ENCODE measurements at places on chromosomes 4 and X.

DNA sequence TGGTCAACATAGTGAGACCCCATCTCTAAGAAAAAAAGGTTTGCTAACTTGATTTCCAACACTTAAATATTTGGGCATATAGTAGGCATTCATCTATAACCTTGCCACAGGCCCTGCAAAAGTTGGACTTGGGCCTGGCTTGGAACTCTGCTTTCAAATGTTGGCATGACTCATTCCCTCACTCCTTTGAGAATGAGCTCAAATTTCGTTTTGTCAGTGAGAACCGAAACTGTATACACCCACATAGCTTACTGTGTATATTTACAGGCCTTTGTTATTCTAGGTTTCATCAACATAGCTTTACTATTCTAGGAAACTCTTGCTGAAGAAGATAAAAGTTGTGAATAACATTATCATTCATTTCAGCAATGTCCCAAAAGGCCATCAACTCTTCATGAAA is 88.7 kb upstream of the ELOVL6 start:
- DNase-seq: no peak

GRCh38 chrX:66672106-66672505 is 33.2 kb upstream of the EDA2R start:
- no peak for DNase-seq

- no peak for DNase-seq
Observed at GRCh38 chr4:4407299-4408131, 20.6 kb downstream of the NSG1 start.

GRCh38 chrX:144683247-144683646 is 564.1 kb upstream of the SPANXN1 start:
- no peak for DNase-seq

DNA sequence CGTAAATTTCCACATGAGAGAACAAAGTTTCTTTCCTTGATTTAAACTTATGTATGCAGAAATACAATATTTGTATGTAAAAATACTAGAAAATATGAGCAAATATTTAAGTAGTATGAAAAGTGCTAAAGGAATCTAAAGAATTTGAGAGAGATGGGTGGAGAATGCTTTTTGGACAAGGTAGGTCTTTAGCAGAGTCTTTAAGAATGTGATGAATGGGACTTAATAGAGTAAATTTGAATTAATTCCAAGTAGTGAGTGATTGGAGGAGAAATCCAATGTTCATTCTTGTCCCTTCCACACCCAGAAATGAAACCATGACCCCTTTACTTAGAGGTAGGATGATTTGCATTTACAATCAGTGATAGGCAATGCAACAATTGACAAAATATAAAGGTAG is 570.9 kb upstream of the ZFP42 start:
- DNase-seq: no peak

DNA sequence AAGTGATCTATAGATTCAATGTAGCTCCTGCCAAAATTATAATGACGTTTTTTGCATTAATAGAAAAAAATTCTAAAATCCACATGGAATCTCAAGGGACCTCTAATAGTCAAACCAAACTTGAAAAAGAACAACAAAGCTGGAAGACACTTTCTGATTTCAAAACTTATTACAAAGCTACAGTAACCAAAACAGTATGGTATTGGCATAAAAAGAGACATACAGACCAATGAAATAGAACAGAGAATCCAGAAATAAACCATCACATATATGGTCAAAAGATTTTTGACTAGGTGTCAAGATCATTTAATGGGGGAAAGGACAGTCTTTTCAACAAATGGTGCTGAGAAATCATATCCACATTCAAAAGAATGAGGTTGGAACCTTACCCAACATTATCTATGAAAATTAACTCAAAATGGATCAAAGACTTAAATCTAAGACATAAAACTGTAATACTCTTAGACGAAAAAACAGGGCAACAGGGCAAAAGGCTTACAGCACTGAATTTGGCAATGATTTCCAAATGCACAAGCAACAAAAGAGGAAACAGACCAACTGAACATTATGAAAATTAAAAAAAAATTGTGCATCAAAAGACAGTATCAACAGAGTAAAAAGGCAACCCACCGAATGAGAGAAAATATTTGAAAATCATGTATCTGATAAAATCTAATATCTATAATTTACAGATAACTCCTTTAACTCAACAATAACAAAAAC is 3.9 kb downstream of the FBXO8 start:
- DNase-seq: no peak

GRCh38 chr4:8181844-8182243 is 17.2 kb upstream of the SH3TC1 start:
- no peak for DNase-seq

DNA sequence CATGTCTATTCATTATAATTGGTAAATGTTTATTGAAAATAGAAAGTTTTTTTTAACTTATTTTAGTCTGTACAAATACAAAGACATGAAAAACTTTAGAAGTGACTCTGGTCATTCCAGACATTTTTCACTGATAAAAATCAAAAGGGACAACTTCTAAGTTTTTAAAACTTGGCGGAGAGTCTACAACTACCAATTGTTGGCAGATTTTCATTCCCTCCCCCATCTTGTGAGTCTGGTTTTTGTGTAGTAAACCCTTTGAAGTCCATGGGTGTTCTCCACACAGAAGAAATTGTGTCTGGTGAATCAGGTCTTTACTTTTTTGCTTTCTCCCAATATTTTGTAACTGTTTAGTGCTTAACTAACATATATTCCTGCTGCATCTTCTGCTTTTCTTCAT is 336.5 kb downstream of the PDGFC start:
- DNase-seq: no peak

- no peak for DNase-seq
Observed at GRCh38 chrX:45619290-45619689, 418.6 kb upstream of the DIPK2B start.

DNA sequence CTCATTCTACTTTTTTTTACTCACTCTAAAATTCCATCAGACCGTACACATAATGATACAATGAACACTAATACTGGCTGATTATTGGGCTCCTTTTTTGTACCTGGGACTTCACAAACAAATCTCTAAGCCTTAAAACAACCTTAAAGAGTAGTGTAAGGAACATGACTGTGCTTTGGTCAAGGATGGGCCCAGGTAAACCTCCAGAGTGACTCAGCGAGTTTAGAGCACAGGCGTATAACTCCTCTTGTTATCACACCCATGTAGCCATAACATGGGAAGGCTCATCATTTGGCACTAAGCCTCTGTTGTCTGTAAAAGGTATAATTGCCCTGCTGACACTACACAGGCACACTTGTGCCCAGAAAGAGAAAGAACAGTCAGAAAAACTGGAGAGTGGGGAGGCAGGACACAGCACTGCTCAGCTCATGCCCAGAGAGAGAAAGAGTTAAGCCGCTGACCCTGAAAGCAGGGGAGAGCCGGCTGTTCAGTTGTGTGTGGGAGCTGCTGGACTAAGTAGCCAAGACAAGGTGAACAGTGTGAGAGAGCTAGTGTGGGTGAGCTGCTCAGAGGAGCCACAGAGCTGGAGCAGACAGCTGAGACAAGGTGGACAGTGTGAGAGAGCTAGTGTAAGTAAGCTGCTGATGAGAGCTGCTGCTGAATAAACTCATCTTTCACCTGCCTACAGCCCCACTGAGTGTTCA is 319.6 kb upstream of the BMP3 start:
- DNase-seq: no peak

GRCh38 chrX:77953708-77954107 is 15.7 kb downstream of the PGAM4 start:
- no peak for DNase-seq

GRCh38 chr4:78222575-78223186 is 165.6 kb downstream of the FRAS1 start:
- peak; percentile 11 for DNase-seq

GRCh38 chr4:37486166-37486565 is 200.0 kb downstream of the RELL1 start:
- DNase-seq: no peak

- DNase-seq: no peak
Observed at GRCh38 chr4:110248831-110249253, 50.4 kb upstream of the ELOVL6 start.

- no peak for DNase-seq
Observed at GRCh38 chrX:103513067-103513466, 6.2 kb downstream of the RAB40A start.

DNA sequence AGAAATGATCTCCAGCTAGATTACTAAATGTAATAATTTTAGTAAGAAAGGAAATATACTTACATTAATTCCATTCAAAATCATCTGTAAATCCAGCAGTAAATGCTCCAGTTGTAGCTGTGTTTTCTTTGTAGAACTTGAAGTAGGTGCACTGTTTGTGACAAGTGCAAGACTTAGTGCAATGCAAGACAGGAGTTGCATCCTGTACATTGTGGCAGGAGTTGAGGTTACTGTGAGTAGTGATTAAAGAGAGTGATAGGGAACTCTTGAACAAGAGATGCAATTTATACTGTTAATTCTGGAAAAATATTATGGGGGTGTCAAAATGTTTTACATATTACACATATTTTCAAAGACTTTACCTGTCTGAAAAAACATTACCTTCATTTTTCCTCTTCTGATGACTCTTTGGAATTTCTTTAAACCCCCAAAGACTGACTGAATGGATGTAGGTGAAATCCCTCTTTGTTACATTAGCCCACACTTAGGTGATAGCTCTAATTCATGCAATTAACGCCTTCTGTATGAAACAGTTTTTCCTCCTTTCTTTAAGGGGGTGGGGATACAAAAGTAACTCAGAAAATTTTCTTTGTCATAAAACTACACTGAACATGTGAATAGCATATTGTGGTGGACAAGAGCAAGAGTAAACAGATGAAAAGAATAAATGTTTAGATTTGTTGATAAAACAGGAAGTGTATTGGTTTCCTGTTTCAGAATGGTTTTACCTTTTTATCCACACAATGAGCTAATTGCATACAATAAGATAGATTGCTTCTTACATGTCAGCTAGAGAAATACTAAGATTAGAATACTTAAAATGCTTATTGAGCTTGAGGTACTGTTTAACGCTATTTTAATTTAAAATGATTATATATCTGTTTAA is at the start of gene IL2:
IL2 (minus strand) TSS at position 495 of the 886 bp plus-strand sequence; CDS start at position 210, 285 bp downstream.
- no peak for DNase-seq

DNA sequence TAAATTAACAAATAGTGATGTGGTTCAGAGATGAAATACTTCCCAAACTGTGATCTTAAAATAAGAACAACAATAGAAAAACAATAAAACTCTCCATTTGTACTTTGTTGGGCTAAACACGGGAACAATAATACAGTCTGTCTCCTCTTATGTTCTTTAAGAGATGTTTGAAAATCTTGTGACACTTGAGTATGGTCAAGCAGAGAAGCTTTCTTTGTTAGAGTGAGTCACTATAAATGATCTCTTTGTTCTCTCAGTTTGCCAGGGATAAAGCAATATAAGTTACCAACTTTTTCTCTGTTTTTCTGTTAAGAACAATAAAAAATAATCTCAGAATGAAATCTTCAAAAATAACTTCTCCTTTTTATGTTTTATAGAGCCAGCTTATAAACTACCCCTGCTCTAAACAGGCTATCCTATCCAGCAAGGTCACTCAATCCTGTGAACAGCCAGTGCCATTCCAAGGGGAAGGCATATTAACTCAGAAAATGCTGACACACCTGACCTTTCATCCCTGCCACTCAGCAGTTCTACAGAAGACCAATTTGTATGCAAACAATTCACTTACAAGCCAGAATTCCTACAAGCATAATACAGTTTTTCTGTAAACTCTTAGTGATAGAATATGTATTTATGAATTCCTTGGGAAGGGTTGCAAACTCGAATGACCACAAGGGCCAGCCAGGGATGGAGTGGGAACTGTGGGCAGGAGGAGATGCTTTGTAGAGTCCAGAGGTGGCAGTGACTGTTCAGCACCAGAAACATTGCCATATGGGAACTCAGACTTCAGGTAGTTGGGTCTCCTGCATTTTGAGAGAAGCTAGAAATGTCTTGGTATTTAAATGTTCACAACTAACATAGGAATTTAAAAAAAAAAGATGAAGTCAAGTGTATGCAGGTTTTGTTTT is 52.2 kb downstream of the AFM start:
- DNase-seq: no peak

DNA sequence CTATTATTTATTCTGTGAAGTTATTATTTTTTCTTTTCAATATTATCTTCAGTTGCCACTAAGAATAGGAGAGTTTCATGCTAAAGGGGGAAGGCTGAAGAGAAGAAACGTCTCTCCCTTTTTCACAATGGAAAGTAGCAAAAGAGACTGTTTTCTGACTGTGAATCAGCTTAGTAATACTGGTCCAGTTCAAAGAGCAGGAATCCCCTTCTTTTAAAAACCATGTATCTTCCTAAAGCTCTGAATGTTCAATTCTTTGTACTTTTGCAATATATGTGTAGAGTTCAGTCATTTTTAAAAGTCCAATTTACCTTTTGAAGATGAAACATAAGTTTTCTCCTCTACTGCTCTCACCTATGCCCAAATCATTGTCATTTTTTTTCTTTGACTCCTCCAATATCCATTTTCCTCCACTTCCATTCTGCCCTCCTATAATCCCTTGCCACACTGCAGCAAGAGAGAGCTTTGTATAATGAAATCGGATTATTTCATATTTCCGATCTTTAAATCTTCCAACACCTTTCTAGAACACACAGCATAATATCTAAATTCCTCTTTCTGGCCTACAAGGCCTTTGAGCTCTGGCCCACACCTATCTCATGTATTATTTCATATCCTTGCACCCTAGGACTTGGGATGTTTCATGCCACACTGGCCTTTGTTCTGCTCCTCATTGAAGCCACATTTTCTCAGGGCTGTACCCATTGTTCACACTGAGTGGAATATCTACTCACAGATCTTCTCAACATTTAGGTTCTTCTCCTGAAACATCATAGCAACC is 195.3 kb downstream of the CAMK2D start:
- DNase-seq: no peak

DNA sequence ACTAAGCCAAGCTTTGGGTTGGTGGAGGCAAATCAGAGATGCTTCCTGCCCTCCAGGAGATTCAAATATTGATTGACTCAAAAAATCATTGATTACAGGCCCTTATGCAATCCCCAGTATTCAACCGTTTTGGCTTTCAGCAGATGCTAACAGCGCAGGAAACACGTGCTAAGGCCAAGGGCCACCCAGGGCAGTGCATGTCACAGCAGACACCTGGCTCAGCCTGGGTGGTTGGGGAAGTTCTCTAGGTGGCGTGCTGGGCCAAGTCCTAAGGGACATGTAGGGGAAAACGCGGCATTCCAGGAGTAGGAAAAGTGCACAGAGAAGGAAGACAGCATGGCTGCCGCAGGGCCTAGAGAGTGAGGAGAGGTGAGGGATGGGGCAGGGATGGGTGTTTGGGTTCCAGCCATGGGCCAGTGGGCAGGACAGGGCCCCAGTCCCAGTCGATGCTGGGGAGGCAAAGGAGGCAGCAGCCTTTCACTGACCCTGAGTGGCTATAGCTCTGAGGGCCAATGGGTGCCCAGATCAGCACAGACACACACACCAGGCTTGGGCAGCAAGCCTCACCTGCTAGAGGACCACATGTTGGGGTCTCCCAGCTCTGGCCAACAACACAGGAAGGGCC is 239.1 kb downstream of the EVC2 start:
- DNase-seq: no peak
